ENCODE measurements at places on chromosomes 5 and 9. TPM values are rescaled to one million over a fixed set of nuclear protein-coding genes. Genes with fewer than 3 reads are reported as not detected.

Gene RASEF
- not detected for total RNA-seq

Gene ORM2
- total RNA-seq = not detected

GRCh38 chr5:53364061-53364460 lies 116.4 kb upstream of the FST start:
- peaks cover 100% of the 10 kb centered on the region for H3K4me1 ChIP-seq
- no peak overlapping the region for H3K4me3 ChIP-seq
- peak overlapping the region; percentile 77 for H3K27ac ChIP-seq
- H3K27me3 ChIP-seq = no peaks in the 10 kb centered on the region

Gene C1QTNF2
- total RNA-seq = 1.2 TPM

Gene PCDHAC1
- total RNA-seq = not detected
